Right lobe of liver (tissue), 6 donors: ENCODE measurements at places on chromosomes 5 and 9. TPM values are rescaled to one million over a fixed set of nuclear protein-coding genes. Genes with fewer than 3 reads are reported as not detected.

DNA sequence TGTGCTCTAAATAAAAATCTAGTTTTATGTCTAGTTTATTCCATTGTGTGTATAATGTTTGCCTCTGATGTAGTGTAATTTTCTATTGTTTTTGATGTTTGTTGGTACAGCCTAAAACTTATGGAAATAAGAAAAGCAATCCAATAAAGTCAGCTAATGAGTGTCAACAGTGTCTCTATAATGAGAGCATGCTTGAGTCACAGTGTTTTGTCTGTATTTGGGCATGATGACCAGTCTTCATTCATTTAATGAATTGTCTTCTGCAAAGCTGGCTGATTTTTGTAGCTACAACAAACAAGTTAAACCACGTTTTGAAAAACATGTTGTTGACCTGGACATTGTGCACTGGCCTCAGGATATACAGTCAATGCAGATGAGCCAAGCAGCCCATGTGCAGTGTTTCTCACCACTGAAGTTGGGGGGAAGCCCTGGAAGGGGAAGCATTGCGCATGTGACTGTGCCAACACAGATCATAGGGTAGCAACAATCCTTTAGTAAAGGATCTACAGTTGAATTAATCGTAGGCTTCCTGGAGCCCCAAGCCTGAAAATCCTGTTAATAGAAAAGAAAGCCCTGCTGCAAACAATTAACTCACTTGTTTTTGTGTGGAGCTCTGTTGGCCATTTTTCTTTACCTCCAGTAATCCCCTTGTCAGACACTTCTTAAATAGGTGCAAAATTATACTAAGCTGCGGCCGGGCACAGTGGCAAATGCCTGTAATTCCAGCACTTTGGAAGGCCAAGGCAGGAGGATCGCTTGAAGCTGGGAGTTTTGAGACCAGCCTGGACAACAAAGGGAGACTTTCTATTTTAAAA, 88.0 kb downstream of the INIP start:
- no peak for DNase-seq

DNA sequence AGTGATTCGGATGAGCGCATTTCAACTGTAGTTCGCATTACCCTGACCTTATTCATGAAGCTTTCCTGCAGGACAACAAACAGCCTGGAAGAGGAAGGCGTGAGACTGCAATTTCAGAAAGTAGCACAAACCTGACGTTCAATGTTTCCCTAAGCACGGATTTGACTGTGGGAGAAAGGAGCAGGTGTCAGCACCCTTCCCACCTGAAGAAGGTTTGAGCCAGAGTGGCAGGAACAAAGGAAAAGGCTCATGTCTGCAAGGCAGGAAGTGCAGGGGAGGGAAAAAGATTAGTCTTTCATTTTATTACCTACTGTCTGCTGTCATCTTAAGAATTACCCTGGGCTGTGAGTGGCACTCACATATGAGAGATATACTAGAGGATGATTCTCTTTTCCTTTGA, 114.0 kb downstream of the MED10 start:
- DNase-seq = no peak

DNA sequence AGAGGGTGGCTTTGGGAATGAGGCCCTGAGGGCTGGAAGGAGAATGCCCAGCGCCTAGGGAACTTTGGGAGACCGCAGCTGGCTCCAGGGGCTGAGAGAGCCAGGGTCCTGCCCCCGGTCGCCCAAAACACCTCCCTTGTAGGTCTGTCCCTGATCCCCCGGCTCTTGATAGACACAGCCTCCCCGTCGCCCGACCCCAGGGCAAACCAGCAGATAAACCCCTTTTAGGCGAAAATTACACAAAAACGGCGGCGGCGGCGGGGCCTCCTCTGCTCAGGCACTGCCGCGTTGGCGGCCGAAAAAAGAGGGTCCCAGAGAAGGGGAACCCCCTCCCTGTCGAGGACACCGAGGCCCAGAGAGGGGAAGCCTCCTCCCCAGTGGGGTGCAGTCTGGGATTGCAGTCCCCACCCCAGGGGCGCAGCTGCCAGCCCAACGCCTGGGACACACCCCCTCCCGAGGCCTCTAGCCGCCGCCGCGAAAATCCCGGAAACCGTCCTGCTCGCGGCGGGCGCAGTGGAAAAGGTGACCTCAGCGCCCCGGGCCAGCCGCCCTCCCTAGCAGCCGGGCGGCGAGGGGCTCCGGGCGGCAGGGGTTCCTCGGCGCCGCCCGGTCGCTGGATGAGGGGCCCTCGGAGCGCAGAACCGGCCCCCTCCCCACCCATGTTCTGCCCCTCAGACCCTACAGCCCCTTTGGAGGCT, 3.1 kb upstream of the BARX1 start:
- no peak for DNase-seq

- DNase-seq = no peak
These were observed 102.5 kb upstream of the GABRP start for GRCh38 chr5:170681013-170681433.

GRCh38 chr5:126477294-126478117, 54.3 kb downstream of the GRAMD2B start:
- DNase-seq = no peak

- no peak for DNase-seq
These were observed 549.0 kb upstream of the ZNF608 start for GRCh38 chr5:125295405-125295872.

DNA sequence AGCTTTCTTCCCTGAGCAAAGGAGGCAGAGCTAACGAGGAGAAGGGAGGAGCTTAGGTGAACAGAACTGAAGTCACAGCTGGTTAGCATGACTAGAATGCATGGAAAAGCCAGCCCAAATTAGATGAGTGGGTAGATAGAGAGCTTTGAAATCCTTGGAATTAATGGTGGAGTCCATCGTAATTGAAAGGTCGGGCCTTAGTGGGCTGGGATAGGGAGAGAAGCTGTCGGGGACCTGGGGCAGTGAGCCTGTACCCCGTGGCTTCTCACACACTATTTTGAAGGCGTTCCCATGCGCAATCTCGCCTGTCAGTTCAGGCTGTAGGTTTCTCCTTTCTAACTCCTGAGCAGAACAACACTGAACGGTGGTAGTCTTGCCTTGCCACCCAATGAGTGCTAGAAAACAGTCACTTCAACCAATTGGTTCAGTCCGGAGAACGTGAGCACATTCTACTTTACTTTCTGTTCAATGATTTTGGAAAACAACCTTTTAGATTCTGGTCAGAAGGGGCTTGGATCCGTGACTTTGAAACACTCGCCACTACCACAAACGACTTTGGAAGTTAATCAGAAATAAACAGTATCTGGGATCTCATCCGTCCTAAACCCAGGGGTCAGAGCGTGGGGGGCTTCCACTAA, 655 bp upstream of the RAI14 start:
- DNase-seq = peak; percentile 58

GRCh38 chr5:33892620-33893137, 889 bp upstream of the ADAMTS12 start:
- no peak for DNase-seq

DNA sequence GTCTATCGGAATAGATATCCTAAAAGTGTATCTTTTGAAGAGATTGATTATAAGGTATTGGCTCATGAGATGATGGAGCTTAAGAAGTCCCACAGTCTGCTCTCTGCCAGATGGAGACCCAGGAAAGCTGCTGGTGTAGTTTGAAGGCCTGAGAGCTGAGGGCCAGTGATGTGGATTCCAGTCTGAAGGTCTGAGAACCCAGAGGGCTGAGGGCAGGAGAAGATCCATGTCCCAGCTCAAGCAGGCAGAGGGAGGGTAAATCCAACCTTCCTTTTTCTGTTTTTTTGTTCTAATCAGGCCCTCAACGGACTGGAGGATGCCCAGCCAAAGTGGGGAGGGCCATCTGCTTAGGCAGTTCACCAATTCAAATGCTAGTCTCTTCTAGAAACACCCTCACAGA, 11.0 kb upstream of the ABL1 start:
- DNase-seq = no peak

Gene MGAT4B
- total RNA-seq = 184 TPM

Gene RIMOC1
- total RNA-seq = 15.5 TPM

Gene GRIA1
- not detected for total RNA-seq

Gene CCDC192
- not detected for total RNA-seq

Gene CYFIP2
- total RNA-seq = 24.8 TPM

Gene TMEM232
- total RNA-seq = 1.3 TPM

Gene RFESD
- total RNA-seq = 0.56 TPM

Gene GKAP1
- total RNA-seq = 5.8 TPM
